ENCODE measurements at places on chromosomes 4 and X.

DNA sequence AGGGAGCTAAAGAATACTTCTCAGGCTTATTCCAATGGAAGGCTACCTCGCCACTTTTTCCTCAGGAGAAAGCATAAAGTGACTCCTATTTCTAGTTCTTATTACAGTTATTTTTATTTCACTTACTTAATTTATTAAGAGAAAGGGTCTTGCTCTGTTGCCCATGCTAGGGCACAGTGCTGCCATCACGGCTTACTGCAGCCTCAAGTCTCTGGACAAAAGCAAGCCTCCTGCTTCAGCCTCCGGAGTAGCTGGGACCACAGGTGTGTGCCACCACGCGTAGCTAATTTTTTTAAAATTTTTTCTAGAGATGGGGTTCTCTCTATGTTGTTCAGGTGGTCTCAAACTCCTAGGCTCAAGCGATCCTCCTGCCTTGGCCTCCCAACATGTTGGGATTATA, 36.0 kb upstream of the CHRNA9 start:
- DNase-seq, result no peak

DNA sequence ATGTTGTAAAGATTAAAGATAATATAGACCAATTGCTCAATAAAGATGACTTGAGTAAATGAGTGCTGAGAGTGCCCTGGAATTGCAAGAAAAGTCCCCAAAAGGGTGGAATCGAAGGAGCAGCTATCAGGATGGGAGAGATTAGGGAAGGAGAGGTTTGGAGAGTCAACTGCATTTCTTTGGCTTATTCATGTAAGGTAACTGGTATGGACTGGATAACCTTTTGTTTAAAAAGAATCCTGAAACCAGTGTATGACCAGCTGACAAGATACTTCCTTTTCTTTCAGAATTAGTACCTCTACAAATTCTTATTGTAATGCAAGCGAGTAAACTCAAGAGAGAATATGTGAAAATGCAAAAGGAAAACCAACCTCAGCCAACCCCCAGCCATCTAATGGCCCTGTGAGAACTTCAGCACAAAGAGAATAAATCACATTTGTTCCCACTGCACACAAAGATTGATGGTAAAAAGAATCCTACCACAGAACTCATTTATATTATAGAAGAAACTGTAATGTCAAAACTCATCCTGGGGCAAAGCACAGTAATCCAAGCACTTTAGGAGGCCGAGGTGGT, 24.5 kb upstream of the SPP1 start:
- no peak for DNase-seq

DNA sequence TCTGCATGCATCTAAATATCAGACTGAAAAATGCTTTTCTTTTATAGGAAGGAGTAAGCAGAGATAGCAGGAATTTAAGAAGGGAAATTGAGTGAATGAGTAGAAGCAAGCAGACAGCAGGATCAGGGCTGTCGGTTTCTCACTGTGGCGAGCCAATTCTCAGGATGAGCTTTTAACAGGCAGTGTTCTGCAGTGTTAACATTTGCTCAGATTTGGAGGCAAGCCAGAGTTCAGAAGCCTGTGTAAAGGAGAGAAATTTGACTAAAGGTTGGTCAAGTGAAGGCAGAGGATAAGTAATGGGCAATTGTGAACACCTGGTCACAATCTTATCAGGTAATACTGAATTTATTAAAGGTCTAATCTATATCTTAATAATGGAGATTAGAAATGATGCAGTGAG, 133.3 kb upstream of the MAGEB16 start:
- DNase-seq, result no peak

DNA sequence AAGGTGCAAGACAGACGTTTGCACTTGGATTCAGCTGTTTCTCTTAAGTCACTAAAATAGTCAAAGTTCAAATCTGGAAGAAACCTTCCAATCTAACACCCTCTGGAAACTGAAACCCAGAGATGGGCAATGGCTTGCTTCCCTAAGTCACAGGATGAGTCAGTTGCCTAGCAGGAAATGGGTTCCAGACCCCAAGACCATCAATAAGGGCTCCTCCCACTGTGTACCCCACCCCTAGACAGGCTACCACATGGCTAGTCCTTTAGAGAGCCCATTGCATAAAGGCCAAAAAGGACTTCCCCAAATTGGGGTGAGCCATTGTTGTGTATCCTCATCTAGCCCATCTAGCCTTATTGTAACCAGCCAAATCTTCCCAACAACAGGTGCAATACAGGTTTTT, 216.2 kb downstream of the HS6ST2 start:
- DNase-seq, result no peak

DNA sequence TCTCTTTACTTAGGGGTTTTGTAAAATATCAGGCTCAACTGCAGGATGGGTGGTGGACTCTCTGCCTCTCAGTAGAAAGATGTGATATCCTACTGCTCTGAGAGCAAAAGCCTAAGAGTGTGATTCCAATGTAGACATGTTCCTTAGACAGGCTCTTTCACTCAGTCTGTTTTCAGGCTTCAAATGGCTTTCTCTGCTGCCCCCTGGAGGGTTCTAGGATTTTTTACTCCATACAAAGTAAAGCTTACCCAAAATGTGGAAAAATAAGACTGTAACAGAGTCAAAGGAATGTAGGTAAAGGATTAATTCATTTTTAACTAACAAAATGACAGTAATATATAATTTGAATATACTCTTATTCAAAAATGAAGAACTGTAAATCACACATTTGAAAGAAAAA, 32.1 kb downstream of the ZGRF1 start:
- peak; percentile 75 for DNase-seq

- no peak for DNase-seq
Measured at GRCh38 chrX:92232182-92232581, 453.0 kb downstream of the PCDH11X start.

DNA sequence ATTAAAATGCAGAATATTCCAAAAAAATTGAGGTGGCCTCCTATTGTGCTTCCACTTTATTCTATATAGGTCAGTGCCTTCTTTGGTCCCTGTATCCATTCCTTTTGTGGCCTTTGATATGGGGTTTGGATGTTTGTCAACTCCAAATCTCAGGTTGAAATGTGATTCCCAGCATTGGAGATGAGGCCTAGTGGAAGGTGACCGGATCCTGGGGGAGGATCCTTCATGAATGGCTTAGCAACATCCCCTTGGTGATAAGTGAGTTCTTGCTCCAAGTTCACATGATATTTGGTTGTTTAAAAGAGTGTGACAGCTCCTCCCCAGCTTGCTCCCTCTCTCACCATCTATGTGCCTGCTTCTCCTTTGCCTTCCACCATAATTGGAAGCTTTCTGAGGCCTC, 380.6 kb downstream of the INPP4B start:
- no peak for DNase-seq

- DNase-seq, result no peak
Measured at GRCh38 chr4:1604706-1605205, 79.4 kb downstream of the FAM53A start.

DNA sequence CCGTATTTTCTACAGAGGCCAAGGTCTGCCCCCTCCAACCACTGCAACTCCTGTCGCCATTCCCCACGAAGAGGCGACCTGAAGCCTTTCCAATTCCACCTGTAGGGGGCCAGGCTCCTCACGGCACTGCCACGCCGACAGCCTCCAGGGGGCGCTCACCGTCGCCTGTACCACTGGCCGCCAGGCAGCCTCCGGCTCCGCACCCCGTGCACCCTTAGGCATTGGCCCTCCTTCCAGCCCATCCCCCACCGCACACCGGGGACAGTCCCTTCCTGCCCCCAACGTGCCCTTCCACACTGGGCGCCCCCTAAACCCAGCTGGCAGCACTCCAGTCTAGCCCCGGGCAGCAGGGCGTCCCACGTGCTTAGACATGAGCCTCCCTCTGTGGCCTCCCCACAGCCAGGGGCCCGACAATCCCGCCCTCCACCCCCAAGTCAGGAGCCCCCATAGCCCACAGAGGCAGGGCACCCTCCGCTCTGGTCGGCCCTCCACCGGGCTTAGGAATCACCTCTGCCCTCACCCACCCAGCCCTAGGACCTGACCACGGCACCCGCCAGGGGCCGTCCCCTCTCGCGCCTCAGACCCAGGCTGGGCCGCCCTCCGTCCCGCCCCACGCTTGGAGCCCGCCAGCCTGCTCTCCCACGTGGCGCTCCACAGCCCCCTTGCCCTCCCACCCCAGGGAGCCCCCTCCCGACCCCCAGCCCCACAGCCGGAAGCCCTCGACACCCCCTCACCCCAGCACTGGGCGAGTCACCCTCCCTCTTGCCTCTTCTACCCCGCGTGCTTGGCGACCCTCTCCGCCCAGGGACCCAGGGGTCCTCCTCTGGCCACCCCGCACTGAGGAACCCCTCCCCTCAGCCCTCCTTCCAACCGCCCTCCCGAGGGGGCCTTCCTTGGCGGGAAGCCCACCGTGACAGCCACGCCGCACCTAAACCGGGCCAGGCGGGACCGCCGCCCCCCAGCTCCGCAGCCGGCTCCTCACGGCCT, 711 bp downstream of the PNMA6E start:
- peak; percentile 42 for DNase-seq

DNA sequence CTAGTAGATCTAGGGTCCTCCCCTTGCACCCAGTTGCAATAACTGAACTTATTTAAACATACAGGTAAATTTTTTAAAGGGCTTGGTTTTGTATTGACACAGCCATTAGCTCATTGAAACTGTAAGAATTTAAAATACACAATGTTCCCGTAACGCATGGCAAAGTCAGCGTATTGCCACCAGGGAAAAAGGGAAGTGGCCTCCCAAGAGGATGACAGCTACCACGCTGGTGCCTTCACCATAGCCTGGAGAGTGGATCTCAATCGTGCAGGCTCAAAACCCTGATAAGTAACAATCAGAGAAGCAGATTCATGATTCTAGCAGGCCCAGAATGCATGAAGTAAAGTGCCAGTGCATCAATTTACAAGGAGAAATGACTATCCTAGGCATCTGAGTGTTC, 49.4 kb upstream of the RELL1 start:
- DNase-seq, result no peak

GRCh38 chr4:3044870-3045819, 29.2 kb downstream of the HTT-AS start:
- peak; percentile 67 for DNase-seq

DNA sequence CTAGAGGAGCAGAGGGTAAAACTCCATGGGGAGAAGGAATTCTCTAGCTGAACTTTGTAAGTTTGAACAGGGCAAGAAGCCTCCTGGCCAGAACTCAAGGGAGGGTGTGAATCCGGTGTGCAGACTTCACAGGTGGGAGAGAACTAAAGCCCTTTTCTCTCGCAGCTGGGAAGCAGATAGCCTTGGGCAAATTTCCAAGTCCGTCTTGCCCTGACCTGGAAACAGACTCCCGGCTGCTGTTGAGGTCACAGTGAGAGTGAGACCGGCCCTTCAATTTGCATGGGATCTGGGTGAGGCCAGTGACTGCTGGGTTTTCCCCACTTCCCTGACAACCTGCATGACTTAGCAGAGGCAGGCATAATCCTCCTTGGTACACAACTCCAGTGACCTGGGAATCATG, 94.5 kb upstream of the ZNF827 start:
- DNase-seq, result peak; percentile 16

- DNase-seq, result no peak
Measured at GRCh38 chr4:6252051-6252450, 17.6 kb upstream of the WFS1 start.

- DNase-seq, result no peak
Measured at GRCh38 chr4:190019023-190019858, 7.8 kb downstream of the FRG2 start.

DNA sequence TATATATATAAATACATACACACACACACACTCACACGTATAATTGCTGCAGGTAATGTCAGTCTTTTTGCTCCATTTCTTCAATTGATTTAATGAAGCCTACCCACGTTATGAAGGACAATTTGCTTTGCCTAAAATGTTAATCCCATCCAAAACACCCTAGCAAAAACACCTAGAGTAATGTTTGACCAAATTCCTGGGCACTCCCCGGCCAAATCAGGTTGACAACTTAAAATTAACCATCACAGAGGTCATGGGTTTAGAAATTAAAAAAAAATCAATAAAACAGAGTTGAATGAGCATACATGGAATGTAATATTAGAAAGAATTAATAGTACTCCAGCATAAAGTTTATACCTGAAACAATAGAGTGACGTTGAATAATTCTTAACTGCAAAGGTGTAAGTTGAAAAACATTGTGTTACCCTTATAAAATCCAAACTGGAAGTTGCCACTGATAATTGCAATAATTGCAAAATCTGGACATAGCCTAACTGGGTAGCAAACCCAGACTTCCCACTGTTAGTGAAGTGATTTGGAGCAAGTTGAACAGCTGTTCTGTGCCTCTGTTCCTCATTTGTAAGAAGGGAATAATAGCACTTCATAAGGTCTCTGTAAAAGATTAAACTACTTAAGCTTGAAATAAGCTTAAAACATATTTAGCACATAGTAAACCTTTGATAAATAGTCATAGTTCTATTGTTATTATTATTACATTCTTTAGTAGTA, 2120.5 kb downstream of the PCDH7 start:
- no peak for DNase-seq

- DNase-seq, result no peak
Measured at GRCh38 chr4:148216866-148217814, 225.1 kb downstream of the NR3C2 start.

GRCh38 chr4:41174444-41174843, 39.9 kb downstream of the APBB2 start:
- DNase-seq, result no peak

DNA sequence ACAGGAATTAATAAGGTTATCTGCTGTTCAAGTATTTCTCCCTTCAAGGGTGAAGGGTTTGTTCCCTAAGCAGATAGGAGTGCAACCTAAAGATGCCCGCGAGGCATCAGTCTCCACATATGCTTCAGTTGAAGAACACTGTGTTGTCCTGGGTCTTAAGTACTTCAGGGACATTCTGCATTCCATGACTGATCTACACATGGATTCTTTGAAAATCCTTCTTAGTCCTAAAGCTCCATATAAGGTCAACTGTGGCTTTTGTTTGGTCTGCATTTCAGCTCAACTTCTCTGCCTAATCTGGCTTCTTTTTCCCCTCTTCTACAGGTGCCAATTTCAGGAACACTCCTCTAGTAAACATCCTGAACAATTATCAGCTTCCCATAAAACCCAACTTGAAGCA, 21.8 kb upstream of the CTSO start:
- DNase-seq, result no peak

- DNase-seq, result no peak
Measured at GRCh38 chr4:186840771-186841301, 117.2 kb upstream of the FAT1 start.

GRCh38 chr4:19437008-19437407, 814.7 kb upstream of the SLIT2 start:
- no peak for DNase-seq

- no peak for DNase-seq
Measured at GRCh38 chr4:78764498-78764961, 11.6 kb upstream of the BMP2K start.

- DNase-seq, result no peak
Measured at GRCh38 chr4:16035843-16036242, 48.0 kb downstream of the PROM1 start.

- DNase-seq, result no peak
Measured at GRCh38 chrX:95076449-95076848, 1402.4 kb downstream of the FAM133A start.

Data from adrenal gland (tissue), 19 donors.